ENCODE measurements at places on chromosomes 5 and 9. TPM values are rescaled to one million over a fixed set of nuclear protein-coding genes. Genes with fewer than 3 reads are reported as not detected.

The FLT4 gene
- 7.7 TPM for total RNA-seq

The CD274 gene
- not detected for total RNA-seq

The TNFSF15 gene
- total RNA-seq: 0.17 TPM

The DMRTA1 gene
- 3.3 TPM for total RNA-seq

The DELE1 gene
- 59.6 TPM for total RNA-seq

The ANKDD1B gene
- total RNA-seq: not detected

The CSF1R gene
- total RNA-seq: not detected
